Retina (tissue), 1 donor: ENCODE measurements at places on chromosomes 2 and 18.
A peak's percentile ranks its signal among the peaks of the same experiment; 100 is the strongest.

DNA sequence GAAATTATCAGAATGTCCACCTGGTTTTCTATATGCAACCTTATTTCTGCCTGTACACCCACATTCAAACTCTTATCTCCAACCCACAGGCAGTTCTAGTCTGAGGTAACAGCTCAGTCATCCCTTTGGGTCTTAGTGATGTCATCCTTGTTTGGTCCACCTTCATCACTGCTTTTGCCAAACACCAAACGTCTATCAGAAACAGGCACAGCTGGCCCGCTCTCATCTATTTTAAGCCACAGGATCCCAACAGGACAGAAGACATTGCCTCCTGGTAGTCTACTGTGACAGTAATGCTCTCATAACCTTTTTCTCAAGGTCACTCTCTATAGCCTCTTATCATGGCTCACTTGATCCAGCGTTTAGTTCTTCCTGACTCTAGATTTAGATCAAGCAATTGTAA, 99.0 kb upstream of the CHAC2 start:
- no peak for DNase-seq

- DNase-seq: peak; percentile 52
These were observed 68.1 kb upstream of the CSRNP3 start for GRCh38 chr2:165401285-165401852.

DNA sequence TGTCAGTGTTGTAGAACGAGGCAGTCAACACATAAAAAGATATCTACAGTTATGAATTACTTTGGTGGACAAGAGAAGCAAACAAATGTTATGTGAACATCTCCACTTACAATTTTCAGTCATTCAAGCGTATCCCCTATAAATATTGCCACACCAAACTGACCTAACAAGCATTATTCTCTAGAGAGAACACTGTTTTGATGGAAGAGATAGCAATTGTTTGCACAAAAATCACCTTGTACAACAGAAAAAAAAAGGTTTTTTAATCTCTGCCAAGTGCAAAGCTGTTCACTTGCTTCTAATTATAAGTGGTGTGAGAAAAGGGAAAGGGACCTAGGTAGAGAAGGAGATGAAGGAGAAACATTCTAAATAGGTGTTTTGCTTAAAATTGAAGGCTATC, 33.8 kb downstream of the PID1 start:
- no peak for DNase-seq

- no peak for DNase-seq
These were observed 35.5 kb upstream of the BMP10 start for GRCh38 chr2:68906716-68907115.

DNA sequence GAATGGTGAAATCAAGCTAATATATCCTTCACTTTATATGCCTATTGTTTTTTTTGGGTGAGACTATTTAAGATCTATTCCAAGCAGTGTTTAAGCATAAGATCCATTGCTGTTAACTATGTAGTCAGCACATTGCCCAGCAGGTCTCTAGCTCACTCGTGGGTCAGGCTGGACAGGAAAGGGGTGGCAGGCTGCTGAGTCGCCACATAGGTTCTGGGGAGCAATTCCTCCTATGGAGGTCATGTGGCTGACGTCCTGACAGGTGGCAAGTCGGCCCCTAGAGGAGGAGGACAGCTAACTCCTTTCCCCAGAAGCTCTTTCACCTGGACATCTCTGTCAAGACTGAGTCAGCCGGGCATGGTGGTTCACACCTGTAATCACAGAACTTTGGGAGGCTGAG, 13.9 kb upstream of the RAB31 start:
- no peak for DNase-seq

- no peak for DNase-seq
These were observed 40.9 kb upstream of the CCDC88A start for GRCh38 chr2:55460562-55460961.

- no peak for DNase-seq
These were observed 38.4 kb downstream of the PKP4 start for GRCh38 chr2:158495175-158495574.

GRCh38 chr2:141770530-141770929, 360.3 kb downstream of the LRP1B start:
- DNase-seq: no peak

DNA sequence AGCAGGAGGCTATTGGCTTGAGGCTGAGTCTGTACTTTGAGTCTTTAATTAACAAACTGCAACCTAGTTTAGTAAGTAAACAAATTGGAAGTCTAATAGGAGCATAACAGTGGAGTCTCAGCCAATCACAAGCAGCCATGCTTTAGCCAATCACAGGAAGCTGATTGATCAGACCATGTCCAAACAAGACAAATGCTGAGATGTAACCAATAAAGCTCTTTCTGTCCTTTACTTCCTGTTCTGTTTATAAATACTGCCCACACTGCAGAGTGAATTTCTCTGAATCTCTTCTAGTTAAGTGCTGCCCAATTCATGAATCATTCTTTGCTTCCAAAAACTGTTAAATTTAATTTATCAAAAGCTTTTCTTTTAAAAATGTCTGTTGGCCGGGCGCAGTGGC, 146.6 kb upstream of the DLX2 start:
- no peak for DNase-seq

GRCh38 chr18:22551536-22552151, 133.9 kb upstream of the CTAGE1 start:
- DNase-seq: no peak

DNA sequence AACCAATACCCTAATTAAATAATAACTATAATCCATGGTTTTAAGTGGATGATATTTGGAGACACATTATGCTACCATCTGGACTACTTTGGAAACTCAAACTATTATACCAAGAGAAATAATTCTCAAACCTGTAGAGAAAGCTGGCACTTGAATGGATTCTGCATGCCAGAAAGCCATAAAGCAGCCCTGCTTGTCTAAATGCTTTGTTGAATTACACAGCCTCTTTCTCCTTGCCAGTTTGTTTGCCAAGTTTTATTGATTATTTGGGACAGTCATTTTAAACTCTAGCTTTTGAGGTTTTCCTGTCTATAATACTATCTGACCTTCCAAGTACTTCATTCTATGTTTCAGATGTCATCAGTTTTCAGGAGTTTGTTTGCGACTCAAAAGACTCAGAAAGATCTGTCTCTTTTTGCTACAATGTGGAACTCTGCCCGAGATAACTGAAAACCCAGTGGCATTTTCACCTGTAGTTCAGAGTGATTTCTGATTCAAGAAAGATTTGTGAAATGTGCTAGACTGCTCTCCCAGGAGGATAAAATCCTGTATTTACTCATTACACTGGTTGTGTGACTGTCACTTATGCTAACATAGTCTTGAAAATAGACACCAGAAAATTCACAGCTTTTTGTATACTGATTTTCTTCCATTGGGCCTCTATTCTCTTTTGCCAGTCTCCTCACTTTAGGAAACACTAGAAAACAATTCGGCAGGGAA, 29.2 kb upstream of the MBOAT2 start:
- DNase-seq: no peak

DNA sequence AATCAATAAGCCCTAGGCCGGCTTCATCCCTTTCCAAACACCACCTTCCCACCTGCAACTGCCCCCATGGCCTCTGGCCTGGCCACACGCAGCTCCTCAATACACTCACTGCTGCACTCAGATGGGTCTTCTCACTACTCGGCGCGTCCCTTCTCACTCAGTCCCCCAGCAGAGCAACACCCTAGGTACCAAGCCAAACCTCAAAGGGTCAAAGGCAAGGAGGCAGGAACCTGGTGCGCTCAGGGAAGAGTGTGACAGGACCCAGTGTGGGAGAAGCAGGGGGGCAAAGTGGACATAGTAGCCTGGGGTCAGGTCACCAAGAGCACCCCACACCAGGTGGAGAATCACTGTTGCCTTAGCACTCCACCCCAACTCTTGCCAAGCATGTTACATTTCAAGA, 90.6 kb downstream of the TTC32 start:
- DNase-seq: no peak

DNA sequence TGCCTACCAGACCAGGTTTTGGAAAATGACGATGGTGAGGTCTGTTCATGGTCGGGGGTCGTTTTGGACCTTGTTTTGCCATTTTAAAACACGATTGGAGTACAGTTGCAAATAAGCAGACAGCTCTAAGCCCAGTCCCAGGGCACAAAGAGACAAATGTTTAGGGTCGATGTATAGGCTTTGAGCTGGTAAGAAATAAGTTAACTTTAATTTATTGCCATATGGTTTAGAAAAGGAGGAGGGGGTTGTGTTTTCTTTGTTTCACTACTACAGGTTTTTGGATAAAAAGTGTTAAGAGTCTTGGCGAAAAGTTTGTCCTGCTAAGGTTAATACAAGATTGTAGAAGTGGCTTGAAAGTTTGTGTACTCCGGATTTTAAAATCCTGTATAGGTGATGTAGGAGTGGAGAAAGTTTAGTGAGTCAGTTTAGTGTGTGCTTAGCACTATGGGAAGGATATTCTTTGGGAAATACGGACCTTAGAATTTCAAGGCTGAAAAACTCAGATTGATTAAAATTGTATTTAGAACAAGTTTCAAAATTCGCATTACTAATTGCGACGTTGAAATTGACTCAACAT, 1.3 kb downstream of the KCMF1 start:
- no peak for DNase-seq

DNA sequence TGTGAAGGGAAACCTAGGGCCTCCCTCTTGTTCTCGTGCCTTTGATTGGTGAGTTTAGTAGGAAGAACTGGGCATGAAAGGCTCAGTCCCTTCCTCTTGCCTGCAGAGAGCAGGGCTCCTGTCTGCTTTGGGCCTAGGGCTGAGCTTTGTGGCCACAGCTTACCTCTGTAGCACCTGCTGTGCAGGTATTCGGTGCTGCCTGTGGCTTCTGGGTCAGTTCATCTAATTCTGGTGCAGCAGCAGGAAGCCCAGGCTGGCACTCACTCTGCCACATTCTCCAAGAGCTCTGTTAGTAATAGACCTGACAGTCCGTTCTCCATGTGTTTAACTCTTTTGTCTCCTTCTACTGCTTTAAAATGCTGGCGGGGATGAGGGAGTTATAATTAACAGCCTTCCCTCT, 96.5 kb downstream of the DLGAP1 start:
- peak; percentile 40 for DNase-seq

GRCh38 chr2:152036611-152037469, 62.0 kb downstream of the CACNB4 start:
- peak; percentile 74 for DNase-seq

DNA sequence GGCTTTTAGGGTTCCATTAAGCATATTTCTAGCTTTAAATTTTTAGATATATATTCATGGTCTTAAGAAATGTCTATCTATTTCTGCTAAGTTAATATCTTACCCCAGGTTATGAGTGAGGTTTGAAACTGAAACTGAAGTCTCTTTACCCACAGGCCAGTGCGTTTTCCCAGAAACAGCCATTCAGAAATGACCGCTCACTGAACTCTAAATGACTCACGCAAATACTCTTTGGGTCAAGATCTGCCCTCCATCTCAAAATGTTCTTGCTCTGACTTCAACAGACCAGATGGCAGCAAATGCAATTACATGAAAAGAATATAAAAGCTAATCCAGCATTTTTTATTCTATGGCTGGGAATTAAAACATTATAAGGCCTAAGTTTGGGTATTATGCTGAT, 315.2 kb downstream of the TDRD15 start:
- DNase-seq: no peak

- no peak for DNase-seq
These were observed 160.7 kb upstream of the SP5 start for GRCh38 chr2:170554278-170554955.

GRCh38 chr18:77118256-77119090, 14.1 kb downstream of the MBP start:
- DNase-seq: no peak

GRCh38 chr2:5520463-5520972, 171.7 kb upstream of the SOX11 start:
- DNase-seq: peak; percentile 71
